ENCODE measurements at places on chromosomes 4 and X. TPM values are rescaled to one million over a fixed set of nuclear protein-coding genes. Genes with fewer than 3 reads are reported as not detected.

DNA sequence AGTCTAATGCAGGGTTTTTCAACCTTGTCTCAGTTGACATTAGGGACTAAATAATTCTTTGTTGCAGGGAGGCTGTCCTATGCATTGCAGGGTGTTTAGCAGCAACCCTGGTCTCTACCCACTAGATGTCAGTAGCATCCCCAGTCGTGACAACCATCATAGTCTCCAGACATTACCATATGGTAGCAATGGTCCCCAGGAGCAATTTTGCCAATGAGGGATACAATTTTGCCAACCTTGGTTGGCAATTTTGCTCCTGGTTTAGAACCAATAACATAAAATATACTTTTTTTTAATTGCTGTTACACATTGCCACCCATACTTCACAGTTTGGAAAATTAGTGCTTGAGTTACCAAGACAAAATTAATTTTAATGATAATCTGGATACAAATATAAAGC is 6.0 kb downstream of the EREG start:
- DNase-seq = no peak

Gene CXCR3
- total RNA-seq = 107 TPM

Gene AMOT
- total RNA-seq = 1.1 TPM

DNA sequence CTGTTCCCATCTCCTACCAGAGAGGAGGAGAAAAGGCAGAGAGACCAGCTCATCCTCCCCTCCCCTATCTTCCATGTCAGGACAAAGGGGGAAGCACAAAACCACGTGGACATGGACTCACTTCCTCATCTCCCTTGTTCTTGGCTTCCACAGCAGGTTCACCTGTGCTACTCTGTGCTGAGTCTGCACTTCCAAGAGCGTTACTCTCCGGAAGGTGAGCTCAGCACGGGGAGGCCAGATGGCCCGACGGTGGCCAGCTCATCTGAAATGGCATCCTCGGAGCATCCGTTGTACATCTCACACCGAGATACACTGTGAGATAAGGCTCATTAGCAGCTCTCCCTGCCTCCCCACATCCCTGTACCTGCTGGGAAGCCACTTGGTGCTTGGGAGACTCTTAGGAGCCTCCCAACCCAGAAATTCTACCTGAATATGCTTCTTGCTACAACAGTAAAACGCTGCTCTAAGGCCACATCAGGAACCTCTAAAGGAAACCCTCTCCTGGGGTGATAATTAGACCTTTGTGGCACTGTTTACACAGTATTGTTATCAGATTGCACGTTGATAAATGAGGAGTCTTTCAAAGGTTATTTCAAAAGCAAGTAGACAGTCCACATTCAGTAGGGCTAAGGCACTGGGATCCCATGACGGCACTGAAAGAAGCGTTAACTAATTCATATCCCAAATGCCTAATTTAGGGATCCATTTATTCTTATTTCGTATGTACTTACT is 19.4 kb downstream of the LGI2 start:
- no peak for DNase-seq

Gene RNF212
- 7.3 TPM for total RNA-seq

GRCh38 chr4:113540859-113541258 is 220.7 kb downstream of the CAMK2D start:
- DNase-seq = no peak

GRCh38 chr4:161829591-161829990 is 334.2 kb downstream of the FSTL5 start:
- DNase-seq = no peak

DNA sequence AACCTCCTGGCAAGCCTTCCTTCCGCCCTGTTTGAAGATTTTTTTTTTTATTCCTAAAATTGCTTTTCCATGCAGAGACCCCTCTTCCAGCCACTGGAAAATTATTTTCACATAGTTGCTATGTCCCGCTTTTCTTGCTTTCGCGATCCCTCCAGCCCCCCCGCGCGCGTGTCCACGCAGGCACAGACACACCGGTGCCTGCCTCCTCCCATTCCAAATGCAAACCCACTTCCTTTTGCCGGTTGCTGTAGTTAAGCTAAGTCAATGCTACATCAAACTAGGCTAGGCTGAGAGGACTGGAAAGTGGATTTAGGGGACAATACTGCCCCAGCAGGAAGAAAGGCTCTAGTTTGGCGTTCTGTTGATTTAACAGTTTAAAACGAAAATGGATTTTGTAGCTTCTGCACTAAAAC is 111.0 kb downstream of the DHX15 start:
- peak; percentile 32 for DNase-seq

Gene CTAG1B
- not detected for total RNA-seq

GRCh38 chrX:78687586-78687985 is 28.5 kb upstream of the RTL3 start:
- DNase-seq = no peak

GRCh38 chr4:125732632-125733031 is 417.9 kb downstream of the FAT4 start:
- no peak for DNase-seq

Gene CENPVL1
- total RNA-seq = not detected

DNA sequence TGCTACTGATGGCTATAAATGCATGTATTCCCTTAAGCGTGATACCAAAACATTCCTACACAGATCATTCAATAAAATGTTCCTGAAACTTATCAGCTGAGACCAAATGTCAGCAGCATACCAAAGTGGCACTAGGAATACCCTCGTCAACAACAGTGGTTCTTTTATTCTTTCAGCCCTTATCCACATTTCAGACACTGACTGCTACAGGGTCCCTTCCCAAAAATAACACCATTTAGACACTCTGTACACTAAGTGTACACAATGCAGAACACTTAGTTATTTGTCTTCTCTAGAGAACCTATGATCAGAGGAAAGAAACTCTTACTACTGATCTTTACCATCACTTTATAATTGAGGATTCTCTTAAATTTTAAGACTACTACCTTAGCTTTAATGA is 94.1 kb downstream of the ATRX start:
- no peak for DNase-seq

DNA sequence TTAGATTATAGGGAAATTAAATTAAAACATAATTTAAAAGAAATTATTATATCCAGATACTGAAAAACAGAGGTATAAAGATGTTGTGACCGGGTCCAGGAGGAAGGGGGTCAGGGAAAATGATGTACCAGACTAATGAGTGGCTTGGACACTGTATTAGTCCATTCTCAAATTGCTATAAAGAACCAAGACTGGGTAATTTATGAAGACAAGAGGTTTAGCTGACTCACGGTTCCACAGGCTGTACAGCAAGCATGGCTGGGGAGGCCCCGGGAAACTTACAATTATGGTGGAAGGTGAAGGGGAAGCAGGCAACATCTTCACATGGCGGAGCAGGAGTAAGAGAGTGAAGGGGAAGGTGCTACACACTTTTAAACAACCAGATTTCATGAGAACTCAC is 3.4 kb upstream of the FAM9B start:
- no peak for DNase-seq

DNA sequence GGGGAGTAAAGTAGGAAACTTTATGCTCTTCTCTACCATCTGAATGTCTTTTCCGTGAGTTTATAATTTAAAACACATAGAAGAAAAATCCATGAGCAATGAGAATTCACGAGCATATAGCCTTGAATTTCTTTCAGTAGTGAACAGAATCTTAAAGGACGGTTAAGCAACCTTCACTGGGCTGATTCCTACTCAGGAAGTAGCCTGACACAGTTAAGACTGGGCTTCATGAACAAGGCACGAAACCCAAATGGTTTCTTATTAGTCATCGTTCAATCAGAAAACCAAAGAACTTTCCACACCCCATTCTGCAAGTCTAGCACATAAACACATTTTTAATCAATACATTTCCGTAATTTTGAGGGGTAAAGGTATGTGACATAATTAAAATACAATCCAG is 95.8 kb downstream of the SH3KBP1 start:
- DNase-seq = no peak

Gene SUPT20HL2
- not detected for total RNA-seq

DNA sequence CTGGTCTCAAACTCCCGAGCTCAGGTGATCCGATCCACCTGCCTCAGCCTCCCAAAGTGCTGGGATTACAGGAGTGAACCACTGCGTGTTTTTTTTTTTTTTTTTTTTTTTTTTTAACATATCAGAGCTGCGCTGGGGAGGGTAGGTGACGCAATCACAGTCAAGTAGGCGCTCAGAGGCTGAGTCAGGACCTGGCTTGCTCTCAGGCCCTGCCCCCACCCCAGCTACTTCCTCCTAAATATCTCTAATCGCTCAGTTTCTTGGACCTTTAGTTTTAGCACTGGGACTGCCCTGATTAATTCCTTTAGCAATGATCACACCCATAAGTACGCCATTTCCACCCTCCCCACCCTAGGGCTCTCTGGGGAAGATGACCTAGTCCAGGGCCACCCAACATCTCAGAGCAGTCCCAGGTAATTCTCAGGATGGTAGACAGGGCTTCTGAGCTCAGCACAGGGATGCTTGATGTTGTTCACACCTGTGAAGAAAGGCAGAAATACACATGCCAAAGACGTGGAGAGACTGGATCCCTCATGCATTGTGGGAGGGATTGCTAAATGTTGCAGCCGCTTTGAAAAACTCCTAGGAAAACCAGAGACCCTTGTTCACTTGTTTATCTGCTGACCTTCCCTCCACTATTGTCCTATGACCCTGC is 50.2 kb downstream of the DDX3X start:
- no peak for DNase-seq

- no peak for DNase-seq
Measured at GRCh38 chrX:124010157-124010556, 48.7 kb downstream of the STAG2 start.

- DNase-seq = no peak
Measured at GRCh38 chrX:152822383-152823086, 8.0 kb downstream of the CETN2 start.

GRCh38 chr4:110175634-110176033 is 22.8 kb downstream of the ELOVL6 start:
- DNase-seq = no peak

Gene SPIN4
- total RNA-seq = 11.5 TPM

- no peak for DNase-seq
Measured at GRCh38 chrX:65034292-65034667, 58.0 kb upstream of the ZC4H2 start.

- no peak for DNase-seq
Measured at GRCh38 chr4:77187322-77187721, 30.3 kb downstream of the CCNG2 start.

Gene TRAM1L1
- total RNA-seq = not detected

Gene HTN1
- not detected for total RNA-seq

DNA sequence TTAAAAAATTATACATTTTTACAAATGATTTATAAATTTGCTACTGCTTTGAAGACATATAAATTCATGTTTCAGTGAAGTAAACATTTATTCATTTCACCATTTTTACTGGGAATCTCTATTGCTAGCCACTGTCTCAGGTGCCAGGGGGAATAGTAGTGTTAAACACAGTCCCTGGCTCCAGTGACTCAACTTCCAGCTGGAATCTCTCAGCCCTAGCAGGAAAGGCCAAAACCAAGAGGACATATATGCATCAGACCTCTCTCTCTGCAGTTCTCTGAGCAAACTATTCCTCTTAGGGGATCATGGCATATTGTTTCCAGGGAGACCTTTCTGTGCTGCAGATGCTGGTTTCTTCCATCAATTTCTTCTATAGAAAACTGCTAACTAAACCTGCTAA is 1009.0 kb upstream of the LCORL start:
- DNase-seq = no peak

DNA sequence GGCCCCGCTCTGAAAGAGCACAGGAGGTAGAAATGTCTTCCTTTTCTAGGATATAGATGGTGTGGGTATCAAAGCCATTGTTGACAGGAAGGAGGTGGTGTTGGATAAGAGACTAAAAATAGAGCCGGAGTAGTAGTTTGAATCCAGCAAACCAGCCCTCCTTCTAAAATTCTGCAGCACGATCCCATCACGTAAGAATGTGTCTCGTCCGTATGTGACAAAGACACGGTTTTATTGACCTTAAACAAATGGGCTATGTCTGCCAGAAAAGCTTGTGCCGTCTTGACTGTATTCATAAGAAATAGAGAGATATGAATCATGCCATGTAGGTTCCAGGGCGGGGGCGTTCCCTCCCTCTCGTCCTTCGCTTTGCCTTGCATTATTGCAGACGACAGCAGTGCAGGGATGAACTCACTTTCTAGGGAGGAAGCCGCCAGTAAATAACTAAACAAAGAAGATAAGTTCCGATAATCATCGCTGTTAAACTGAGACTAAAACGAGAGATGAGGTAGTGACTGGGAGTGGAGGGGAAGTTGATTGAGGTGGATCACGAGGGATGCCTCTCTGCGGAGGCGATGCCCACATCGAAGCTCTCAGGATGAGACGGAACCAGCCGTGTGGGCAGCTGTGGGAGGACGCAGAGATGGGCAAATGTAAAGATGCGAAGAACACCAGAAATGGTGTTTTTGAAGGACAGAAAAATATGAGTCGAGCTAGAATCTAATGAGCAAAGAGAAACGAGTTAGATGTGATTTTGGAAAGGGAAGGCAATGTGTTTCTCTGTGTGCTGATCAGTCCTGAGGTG is 3.4 kb downstream of the TENM3 start:
- no peak for DNase-seq

- DNase-seq = no peak
Measured at GRCh38 chrX:136030303-136031191, 45.3 kb downstream of the SLC9A6 start.

GRCh38 chr4:80989921-80990544 is 40.5 kb upstream of the BMP3 start:
- no peak for DNase-seq

GRCh38 chrX:106931831-106932491 is 11.8 kb downstream of the CLDN2 start:
- DNase-seq = no peak

DNA sequence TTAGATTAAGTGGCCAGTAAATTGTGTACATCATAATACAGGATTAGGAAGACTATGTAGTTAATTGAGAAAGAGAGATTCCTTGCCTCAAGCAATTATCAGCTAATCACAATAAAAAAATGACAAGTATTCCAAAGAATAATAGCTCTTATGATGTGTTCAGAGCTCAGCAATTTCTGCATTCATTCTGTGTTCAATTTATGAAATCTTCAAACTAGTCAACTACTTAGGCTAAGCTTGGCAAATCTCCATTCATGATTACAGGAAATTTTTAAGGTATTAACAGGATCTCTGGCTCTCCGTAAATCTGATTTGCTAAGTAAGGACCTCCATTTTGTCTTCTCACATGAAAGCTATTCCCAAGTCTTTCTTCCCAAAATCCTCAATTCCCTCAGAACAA is 256.9 kb upstream of the TEX13A start:
- no peak for DNase-seq

- no peak for DNase-seq
Measured at GRCh38 chr4:24778464-24779225, 16.7 kb upstream of the SOD3 start.

Gene OPN1LW
- not detected for total RNA-seq

Gene HTT-AS
- total RNA-seq = not detected

Gene MAGEC2
- total RNA-seq = not detected

All from activated naive CD8-positive, alpha-beta T cell treated with anti-CD3 and anti-CD28 coated beads, Interleukin-2, amount 10 ng/mL, durations not matched to agents 7 days and 5 days (primary cell).